ENCODE measurements at places on chromosomes 7 and 10. TPM values are rescaled to one million over a fixed set of nuclear protein-coding genes. Genes with fewer than 3 reads are reported as not detected.
A peak's percentile ranks its signal among the peaks of the same experiment; 100 is the strongest.

Gene SLC18A3
- total RNA-seq, result not detected

Gene CCT6A
- total RNA-seq, result 56.4 TPM

Gene SPDYE5
- total RNA-seq, result not detected

Gene WNT16
- not detected for total RNA-seq

Gene FAM180A
- 30.3 TPM for total RNA-seq

Gene DNAJC9
- total RNA-seq, result 6.5 TPM

Gene EEPD1
- 11.7 TPM for total RNA-seq

DNA sequence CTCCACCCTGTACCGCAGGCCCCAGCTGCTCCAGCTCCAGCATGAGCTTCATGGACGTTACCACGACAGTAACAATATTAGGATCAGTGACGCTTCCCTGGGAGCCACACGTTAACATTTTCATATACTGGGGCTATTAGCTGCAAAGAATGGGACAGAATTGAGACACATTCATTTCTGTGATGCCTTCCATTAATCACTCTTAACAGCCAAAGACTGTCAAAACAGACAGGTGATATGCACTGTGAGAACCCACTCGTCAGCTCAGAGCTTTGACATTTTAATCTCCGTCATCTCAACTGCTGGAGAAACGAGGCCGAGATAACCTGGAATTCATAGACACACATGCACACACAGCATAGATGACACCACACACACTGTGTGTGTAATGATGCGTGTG is 408.4 kb upstream of the SHH start:
- H3K27me3 ChIP-seq, result no peaks in the 10 kb centered on the region
- H3K4me1 ChIP-seq, result no peaks in the 10 kb centered on the region
- H3K36me3 ChIP-seq, result no peaks in the 10 kb centered on the region
- no peak overlapping the region for H3K4me3 ChIP-seq
- no peak for DNase-seq

GRCh38 chr10:112896273-112896672 is 53.8 kb upstream of the TCF7L2 start:
- H3K4me3 ChIP-seq, result no peak overlapping the region
- DNase-seq, result no peak
- H3K36me3 ChIP-seq, result no peaks in the 10 kb centered on the region
- no peak overlapping the region for H3K27ac ChIP-seq
- H3K4me1 ChIP-seq, result no peaks in the 10 kb centered on the region
- no peaks in the 10 kb centered on the region for H3K27me3 ChIP-seq

DNA sequence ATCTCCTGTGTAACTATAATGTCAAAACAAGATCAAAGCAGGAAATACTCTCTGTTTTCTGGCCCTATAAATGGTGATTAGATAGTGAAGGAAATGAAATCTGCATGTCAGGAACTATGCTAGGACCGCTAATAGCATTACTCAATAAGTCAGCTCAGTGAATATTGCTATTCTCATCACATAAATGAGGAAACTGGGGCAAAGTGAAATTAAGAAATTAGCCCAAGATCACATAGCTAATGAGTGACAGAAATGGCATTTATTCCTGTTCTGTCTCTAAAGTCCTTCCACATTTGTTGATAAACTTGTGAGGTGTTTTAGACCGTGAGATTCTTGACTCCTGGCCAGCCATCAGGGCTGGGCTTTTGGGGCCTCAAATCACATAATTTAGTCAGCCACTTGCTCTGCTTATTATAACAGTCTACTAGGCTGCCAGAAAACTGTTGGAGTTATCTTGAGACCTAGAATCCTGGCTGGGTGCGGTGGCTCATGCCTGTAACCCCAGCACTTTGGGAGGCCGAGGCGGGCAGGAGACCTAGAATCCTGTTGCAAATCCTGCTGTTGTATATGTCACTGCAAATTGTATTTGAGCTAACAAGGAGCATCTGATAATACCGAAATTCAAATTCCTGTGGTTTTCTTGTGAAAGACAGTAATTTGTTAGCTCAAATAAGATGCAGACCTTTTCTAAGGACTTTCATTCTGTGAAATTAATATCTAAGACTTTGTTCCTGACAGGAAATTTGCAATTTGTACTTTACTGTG is 66.5 kb upstream of the SHTN1 start:
- H3K27me3 ChIP-seq, result no peaks in the 10 kb centered on the region
- H3K36me3 ChIP-seq, result no peaks in the 10 kb centered on the region
- no peaks in the 10 kb centered on the region for H3K4me1 ChIP-seq
- no peak for DNase-seq
- no peak overlapping the region for H3K4me3 ChIP-seq

DNA sequence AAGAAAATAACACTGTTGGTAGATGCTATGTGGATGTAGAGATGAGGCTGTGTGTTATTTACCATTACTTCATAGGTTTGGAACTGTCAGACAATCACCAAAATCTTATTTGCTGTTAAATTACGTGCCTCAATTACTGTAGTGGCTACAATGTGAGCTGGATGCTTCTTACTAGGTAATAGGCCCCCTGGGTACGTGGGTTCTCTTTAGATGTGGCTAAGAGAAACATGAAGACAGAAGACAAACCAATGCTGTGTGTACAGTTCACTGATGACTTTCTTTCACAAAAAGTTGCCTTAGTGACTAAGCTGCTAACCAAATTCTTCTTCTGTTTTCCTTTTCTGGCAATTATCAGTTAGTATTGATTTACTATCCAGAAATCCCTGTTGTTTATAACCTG is 144.6 kb downstream of the SEMA3E start:
- H3K4me3 ChIP-seq, result no peak overlapping the region
- H3K4me1 ChIP-seq, result no peaks in the 10 kb centered on the region
- H3K36me3 ChIP-seq, result no peaks in the 10 kb centered on the region

GRCh38 chr7:90188281-90188680 is 23.3 kb upstream of the STEAP2 start:
- H3K36me3 ChIP-seq, result no peaks in the 10 kb centered on the region
- no peaks in the 10 kb centered on the region for H3K27me3 ChIP-seq
- H3K4me3 ChIP-seq, result no peak overlapping the region
- H3K27ac ChIP-seq, result no peak overlapping the region
- no peaks in the 10 kb centered on the region for H3K4me1 ChIP-seq
- DNase-seq, result no peak

DNA sequence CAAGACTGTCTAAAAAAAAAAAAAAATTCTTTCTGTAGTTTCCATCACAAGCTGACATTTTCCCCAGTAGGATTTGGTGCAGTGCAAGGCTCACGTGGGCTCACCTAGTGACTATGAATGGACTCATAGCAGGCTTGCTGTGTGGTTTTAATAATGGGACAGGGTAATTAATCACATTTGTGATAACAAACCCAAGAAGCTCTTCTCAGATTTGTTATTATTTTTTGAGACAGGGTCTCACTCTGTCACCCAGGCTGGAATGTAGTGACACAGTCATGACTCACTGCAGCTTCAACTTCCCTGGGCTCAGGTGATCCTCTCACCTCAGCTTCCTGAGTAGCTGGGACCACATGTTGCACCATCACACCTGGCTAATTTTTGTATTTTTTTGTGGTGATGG is 40.0 kb downstream of the NACAD start:
- no peaks in the 10 kb centered on the region for H3K27me3 ChIP-seq
- no peak overlapping the region for H3K4me3 ChIP-seq
- DNase-seq, result no peak
- H3K4me1 ChIP-seq, result no peaks in the 10 kb centered on the region

GRCh38 chr7:24406789-24407299 is 122.9 kb downstream of the NPY start:
- H3K4me1 ChIP-seq, result no peaks in the 10 kb centered on the region
- no peak overlapping the region for H3K27ac ChIP-seq
- no peaks in the 10 kb centered on the region for H3K36me3 ChIP-seq
- H3K27me3 ChIP-seq, result no peaks in the 10 kb centered on the region
- no peak overlapping the region for H3K4me3 ChIP-seq
- DNase-seq, result no peak

- H3K27me3 ChIP-seq, result no peaks in the 10 kb centered on the region
- no peak for DNase-seq
- H3K4me1 ChIP-seq, result peaks cover 17% of the 10 kb centered on the region
- no peak overlapping the region for H3K4me3 ChIP-seq
- H3K36me3 ChIP-seq, result no peaks in the 10 kb centered on the region
These were observed 2.3 kb downstream of the PRXL2A start for GRCh38 chr10:80410578-80411145.

DNA sequence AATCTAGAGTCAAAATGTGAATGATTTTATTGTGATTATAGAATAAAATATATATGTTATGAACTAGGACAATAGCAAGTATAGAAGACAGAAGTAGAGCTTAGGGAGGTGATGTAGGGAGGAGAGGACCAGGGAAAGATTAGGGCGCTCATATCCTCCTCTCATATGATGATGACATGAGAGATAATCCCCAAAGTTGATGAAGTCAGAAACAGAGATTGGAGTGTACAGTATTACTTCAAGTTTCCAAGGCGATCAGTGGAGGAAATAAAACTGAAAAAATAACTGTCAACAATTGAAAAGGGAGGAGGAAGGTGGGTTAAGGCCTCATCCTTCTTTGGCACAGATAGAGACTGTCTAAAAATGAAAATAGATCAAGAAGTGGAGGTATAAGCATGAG is 14.9 kb downstream of the MACROH2A2 start:
- no peak overlapping the region for H3K4me3 ChIP-seq
- no peaks in the 10 kb centered on the region for H3K4me1 ChIP-seq
- H3K27me3 ChIP-seq, result no peaks in the 10 kb centered on the region
- DNase-seq, result no peak

DNA sequence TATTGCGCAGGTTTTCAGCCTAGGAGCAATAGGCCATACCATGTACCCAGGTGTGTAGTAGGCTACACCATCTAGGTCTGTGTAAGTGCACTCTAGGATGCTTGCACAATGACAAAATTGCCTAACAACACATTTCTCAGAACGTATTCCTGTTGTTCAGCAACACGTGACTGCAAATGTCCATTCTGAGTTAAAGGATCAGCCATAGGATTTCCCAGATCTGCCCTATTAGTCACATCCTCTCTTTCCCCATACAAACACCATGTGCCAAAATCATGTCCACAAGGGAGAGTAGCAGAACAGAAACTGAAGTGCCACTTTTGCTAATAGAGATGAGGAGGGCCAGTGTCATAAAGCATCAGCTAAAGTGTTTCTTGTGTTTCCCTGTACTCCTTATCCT is 42.6 kb upstream of the AMPH start:
- H3K4me1 ChIP-seq, result no peaks in the 10 kb centered on the region
- no peak for DNase-seq
- no peak overlapping the region for H3K4me3 ChIP-seq
- H3K27me3 ChIP-seq, result no peaks in the 10 kb centered on the region
- no peaks in the 10 kb centered on the region for H3K36me3 ChIP-seq
- H3K27ac ChIP-seq, result no peak overlapping the region

DNA sequence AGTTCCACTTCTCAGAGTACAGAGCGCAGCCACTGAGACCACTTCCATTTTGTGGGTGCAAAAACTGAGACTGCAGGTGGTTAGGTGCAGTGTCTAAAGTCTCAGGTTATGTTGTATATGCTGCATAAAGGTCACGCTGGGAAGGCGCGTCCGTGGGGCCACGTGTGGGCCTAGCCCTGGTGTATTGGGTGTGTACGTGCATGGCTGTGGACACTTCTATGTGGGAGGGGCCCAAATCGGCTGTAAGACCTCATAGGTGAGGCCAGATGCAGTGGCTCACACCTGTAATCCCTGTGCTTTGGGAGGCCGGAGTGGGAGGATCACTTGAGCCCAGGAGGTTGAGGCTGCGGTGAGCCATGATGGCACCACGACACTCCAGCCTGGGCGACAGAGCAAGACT is 37.7 kb downstream of the GRID2IP start:
- no peak overlapping the region for H3K27ac ChIP-seq
- DNase-seq, result no peak
- peaks cover 5% of the 10 kb centered on the region for H3K4me1 ChIP-seq

- no peak overlapping the region for H3K4me3 ChIP-seq
- no peaks in the 10 kb centered on the region for H3K27me3 ChIP-seq
- peaks cover 60% of the 10 kb centered on the region for H3K4me1 ChIP-seq
- peaks cover 19% of the 10 kb centered on the region for H3K36me3 ChIP-seq
- H3K27ac ChIP-seq, result peak overlapping the region; percentile 10
These were observed 100.3 kb downstream of the CCSER2 start for GRCh38 chr10:84428711-84429110.

DNA sequence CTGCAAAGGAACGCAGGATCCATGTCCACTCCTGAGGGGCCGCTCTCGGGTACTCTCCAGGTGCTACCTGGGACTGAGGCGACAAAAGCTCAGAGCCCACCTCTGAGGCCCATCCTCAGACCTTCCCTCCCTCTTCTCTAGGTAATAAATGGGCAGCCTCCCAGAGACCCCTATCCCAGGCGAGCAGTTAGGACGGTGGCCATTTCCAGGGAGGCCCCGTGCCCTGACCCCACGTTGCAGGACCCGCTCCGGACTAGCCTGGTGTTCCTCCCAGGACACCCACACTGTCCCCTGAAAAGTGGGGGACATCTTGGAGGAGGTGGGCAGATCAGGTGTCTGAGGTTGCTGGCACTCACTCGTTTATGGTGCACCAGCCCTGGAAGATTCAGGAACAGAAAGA is 44.3 kb downstream of the PRKAG2 start:
- H3K4me3 ChIP-seq, result no peak overlapping the region
- no peak overlapping the region for H3K27ac ChIP-seq
- H3K36me3 ChIP-seq, result no peaks in the 10 kb centered on the region
- H3K4me1 ChIP-seq, result no peaks in the 10 kb centered on the region
- H3K27me3 ChIP-seq, result no peaks in the 10 kb centered on the region

DNA sequence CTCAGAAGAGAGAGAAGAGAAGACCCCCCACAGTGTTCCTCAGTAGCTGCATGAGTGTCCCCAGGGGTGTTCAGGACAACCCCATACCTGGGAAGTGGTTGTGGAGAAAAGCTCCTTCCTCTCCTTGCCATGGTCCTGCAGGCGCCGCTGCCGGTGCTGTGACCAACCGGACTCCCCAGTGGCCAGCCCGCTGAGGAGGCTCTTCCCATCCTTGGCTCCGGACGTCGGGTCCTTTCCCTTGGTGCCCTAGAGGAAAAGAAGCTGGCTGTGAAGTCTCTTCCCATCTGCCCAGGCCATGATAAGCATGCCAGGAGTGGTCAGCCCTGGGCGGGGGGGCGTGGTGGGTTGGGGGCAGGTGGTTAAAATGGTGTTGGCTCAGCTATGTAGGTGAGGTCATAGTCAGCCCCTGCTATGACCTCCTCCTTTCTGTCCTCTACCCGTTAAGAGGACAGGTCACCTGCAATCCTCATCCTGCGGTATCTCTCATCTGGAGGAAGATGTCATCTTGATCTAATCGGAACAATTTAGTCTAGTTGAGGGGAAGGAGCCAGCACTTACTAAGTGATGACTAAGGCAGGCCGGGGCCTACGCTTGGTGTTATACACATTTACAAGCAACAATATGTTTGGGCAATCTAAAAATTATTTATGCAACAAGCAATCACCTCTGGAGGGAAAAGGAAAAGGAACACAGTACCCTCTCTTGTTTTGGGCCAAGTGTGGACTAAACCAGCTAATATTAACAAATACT is 13.2 kb downstream of the WDR91 start:
- H3K4me3 ChIP-seq, result no peak overlapping the region
- H3K27me3 ChIP-seq, result no peaks in the 10 kb centered on the region
- no peak overlapping the region for H3K27ac ChIP-seq
- no peak for DNase-seq

Measured in heart left ventricle (tissue), 16 donors.